ENCODE measurements at places on chromosomes 6 and 20.

GRCh38 chr20:45358282-45359068 lies 4.5 kb upstream of the SYS1 start:
- DNase-seq: no peak

GRCh38 chr20:63850689-63851547 lies 10.4 kb upstream of the ABHD16B start:
- no peak for DNase-seq

DNA sequence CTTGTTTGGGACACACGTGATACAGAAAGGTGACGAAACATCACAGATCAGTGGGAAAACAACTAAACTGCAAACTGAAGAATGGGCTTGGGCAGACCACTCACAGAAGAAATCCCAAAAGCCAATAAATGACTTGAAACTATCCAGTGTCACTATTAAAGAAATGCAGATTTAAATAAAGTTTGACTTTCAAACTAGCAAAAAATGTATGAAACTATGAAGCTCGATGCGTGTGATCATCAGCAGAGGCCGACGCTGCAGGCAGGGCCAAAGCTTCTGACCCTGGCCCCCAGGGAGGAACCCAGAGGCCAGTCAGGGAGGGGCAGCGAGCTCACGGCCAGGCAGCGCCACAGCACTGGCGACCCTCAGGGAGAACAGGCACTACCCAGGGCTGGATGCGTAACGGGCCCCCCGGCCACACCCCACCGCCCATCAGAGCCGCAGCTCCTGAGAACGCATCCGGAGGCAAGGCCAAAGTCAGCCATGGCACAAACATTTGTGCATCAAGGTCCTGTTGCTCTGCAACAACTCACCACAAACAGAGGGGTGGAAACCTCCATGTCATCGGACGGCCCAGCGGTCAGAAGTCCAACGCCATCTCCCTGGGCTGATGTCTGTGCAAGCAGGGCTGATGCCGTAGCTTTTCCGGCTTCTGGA lies 94.1 kb downstream of the YTHDF1 start:
- no peak for DNase-seq

DNA sequence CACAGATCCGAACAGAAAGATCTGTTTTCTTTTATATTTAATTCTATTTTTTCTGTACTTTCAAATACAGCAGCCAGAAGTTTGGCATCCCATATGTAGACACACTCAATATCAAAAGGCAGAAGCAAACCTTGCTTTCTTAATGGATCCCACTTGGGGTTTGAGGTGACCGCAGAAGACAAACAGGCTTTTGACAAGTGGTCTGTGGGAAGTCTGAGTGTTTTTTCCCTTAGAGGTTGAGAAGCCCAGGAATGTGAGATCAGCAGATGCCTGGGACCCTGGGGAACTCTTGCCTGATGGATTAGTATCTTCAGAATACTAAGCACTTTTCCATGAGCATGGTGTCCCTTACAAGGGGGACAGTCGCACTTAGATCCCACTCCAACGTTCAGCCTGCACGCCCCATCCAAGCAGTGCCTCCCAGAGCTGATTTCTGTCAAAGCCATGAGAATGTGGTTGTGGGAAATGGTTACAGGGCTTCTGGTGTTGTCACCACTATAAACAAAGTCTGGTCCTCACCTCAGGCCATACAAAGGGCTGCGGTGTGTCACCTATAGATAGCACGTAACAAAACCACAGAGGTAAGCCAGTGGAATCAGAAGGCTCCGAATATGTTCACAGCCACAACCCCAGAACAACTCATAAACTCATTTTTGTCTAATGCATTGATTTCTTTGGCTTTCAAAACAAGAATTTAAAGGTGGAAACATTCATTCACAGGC lies 12.7 kb downstream of the IL17F start:
- DNase-seq: peak; percentile 35

DNA sequence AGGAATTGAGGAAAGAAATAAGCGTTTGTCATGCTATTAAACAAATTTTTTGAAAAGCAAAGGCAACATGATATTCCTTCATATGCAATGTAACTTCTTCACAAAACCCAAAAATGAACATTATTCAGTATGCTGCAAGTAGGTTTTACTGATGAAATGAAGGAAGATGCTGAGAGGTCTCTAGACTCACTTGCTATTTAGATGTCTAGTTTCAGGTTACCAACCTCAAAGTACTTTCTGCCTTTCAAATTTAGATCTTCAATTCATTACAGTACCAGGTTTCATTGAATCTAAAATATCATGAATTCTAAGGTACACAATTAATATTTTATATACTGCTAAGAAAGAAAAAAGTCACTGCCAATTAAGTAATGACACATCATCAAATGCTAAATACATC lies 39.9 kb downstream of the MYO6 start:
- no peak for DNase-seq

- no peak for DNase-seq
These were observed 552.8 kb upstream of the CITED2 start for GRCh38 chr6:139927236-139927635.

GRCh38 chr20:50876816-50877215 lies 54.4 kb downstream of the ADNP start:
- no peak for DNase-seq

DNA sequence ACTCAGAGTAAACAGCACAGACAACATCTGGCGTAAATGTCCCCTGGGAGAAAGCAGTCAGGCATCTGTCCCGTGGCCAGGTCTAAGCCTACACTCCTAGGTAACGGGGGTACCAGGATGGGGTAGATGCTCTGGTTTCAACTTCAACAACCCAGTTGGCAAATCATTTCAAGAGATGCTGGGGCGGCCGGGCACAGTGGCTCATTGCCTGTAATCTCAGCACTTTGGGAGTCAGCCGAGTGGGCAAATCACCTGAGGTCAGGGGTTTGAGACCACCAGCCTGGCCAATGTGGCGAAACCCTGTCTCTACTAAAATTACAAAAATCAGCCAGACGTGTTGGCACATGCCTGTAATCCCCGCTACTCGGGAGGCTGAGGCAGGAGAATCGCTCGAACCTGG lies 12.3 kb downstream of the PREX1 start:
- DNase-seq: no peak

DNA sequence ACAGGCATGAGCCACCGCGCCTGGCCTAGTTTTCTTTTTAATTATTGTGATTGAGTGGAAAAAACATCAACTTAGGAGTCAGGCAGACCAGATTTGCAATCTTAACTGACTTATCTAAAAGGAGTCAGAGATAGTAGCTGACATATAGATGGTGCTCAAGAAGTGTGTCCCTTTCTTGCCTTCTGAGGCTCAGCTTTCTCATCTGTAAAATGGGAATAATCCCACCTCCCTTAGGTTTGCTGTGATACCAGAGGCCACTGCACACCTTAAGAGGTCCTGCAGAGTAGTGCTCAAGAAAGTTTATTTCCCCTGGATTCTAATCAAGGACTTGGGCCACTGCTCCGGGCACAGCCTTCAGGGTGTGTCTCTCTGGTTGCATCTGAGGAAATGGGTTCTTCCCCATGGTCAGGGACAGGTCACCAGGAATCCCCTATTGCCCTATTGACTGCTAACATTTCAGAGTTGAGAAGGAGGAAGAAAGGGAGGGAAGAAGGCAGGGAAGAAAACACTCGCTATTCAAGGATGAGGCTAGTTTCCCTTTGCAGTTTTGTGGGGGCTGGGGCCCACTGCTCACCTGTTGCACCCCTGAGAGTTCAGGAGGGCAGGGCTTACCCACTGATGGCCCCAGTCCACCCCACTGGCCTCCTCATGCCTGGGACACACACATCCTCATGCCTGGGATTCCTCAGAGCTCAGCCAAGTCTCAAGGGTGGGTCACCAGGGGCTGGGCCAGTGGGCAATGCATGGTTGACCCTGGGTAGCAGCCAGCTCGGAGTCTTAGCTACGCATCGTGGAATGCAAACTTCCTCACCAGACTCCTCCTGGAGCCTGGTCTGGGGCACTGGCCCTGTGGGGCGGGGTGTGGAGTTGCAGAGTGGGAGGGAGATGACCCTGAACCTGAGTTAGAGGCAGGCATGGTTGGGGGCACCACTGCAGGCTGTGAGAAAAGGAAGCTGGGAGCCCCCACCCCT lies 21.2 kb downstream of the C6orf132 start:
- no peak for DNase-seq

- no peak for DNase-seq
These were observed 12.7 kb downstream of the LRRN4 start for GRCh38 chr20:6040958-6041807.

DNA sequence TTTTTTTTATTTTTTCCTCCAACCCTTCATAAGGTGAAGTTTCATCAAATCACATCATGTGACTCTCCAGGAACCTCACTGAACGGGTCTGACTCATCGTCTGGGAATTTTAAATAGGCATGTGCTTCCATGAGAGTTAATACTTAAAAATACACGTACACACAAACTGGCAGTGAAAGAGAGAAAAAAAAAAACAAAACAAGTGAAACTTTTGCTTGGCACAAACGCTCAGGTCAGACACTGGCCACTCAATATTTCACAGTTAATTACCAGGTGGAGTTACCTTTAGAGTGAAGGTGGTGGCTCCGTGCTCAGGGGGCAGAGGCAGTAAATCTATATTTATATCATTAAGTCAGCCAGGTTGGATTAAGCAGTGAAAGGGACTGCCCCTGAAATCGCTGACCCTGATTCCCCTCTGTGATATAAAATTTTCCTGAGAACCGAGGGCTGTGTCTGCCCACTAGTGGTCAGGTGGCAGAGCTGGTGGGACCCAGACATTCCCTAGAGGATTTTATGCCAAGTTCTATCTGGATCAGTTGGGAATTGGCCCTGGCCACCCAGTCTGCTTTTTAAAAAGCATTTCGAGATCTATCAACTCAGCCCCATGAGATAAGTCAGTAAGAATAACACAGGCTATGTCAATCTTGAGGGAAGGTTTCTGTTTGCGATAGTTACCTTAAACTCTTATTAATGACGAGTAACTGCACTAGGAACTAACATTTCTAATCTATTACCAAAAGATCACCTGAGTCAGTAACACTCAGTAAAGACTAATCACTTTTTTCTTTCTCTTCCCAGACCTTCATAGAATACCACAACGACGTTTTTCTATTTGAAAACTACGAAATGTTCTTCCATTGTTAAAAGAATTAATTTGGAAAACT lies 259.1 kb downstream of the HDGFL1 start:
- no peak for DNase-seq

DNA sequence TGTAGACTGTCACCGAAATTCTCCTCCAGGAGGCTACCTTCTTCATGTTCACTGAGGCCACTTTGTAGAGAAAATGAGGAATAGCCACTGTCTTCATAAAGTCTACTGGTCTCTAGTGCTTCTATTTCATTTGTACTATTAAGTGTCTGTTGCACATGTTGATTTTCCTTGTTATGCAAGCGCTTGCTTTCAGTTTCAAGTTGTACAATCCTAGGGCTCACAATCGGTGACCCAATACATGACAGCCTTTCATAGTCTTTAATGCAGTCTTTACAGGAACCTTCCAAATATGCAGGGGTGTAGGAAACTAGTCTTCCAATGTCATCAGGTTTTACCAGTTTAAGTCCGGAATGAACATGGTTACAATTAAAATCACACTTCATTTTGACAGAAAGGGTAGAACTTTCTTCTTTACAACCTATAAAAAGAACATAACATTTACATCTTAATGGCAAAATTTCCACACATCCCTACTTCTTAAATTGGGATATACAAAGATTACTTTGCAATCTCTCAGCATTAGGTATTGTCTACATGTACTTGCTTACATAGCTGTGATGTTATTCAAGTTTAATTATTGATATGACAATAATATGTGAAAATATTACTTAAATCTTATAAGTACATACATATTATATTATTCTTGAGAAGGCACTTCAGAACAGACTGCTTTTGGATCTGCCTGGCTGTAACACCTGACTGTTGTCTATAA lies 7.5 kb downstream of the FBXO5 start:
- DNase-seq: no peak

GRCh38 chr20:57402206-57403125 lies 11.3 kb downstream of the RBM38 start:
- DNase-seq: no peak

- DNase-seq: no peak
These were observed 51.9 kb downstream of the VGLL2 start for GRCh38 chr6:117317261-117317660.

- DNase-seq: no peak
These were observed 133.8 kb downstream of the VEGFA start for GRCh38 chr6:43903739-43904290.

Measured in effector memory CD8-positive, alpha-beta T cell (primary cell).